LoVo (cell line): ENCODE measurements at places on chromosomes 1 and 21.

DNA sequence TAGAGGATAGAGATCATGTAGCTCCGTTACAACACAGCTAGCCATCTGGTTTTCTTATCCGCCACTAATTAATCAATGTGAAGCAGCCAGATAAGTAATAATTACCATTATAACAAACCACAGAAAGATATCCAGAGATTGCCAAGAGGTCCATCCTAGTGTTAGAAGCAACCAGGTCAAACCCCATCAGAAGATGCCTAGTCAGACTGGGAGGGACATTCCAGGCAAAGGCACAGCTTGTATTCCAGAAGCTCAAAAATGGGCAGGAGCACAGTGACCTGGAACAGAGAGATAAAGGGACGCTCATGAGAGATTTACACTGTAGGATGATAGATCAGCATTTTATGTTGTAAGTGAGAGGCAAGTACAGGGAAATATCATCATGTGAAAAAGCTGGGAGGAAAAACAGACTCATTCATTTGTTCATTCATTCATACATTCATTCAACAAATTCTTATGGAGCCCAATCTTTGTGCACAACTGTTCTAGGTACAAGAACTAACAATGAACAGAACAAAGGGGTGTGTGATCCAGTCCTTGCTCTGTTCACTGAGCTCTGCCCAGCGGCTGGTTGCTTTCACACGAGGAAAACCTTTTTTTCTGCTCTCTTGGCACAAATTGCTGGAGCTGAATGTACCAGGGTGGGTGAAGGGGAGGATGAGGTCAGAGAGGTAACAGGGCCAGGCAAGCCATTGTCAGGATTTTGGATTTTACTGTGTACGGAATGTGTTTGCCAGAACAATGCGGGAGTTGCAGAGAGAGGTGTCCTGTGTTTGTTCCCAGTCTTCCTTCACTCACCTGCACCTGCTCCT lies 240.8 kb upstream of the FGGY start:
- no peak for DNase-seq

- no peak for DNase-seq
Observed at GRCh38 chr1:202567738-202568137, 142.5 kb downstream of the SYT2 start.

DNA sequence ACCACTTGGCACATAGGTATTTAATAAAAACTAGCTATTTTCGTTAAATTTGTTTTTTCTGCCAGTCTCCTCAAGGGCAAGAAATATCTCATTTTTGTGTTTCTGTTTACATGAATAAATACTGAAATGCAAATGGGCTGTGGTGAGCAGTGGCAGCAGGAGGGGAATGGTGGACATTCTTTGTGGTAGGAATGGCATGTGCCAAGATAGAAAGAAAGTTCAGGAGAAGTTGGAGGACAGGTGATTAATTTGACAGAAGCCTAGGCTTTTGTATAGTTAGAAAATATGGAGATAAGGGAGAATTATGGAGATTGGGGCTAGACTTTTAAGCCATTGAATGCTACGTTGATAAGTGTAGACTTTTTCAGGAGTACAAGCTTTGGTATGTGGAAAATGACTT lies 8.6 kb downstream of the RAP1A start:
- DNase-seq = no peak

DNA sequence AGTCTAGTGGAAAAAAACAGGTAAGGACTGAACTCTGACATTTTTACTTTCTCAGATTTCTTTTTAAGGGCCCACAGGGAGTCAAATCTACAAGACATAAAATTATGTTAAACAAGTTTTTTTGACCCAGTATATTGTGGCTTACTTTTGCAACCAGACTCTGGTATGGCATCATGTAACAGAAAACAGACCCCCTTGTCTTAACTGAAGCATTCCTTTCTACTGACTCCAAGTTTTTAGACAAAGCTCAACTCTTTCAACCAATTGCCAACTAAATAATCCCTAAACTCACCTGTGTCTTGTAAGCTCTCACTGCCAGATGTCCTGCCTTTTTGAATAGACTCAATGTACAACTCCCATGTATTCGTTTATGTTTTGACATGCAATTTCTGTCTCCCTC lies 64.3 kb downstream of the FASLG start:
- no peak for DNase-seq

DNA sequence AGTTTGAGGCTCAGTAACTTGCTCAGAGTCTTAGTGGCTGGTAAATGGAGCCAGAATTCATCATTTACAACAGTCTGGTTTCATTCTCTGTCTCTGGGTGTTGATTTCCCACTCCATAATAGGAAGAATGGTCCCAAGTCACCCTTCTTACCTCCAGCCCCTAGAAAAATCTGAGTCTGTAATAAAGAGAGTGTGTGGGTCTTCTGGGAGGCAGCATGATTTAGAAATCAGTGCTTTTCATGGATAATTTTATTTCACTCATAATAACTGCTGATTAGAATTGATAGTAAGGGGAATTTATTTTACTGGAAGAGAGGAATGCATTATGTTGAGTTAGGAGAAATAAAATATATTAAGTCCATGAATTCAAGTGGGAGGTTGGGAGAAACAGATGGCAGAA lies 2.1 kb downstream of the PLA2G2D start:
- no peak for DNase-seq

GRCh38 chr1:39117899-39118450 lies 86.5 kb upstream of the MACF1 start:
- no peak for DNase-seq

- no peak for DNase-seq
Observed at GRCh38 chr1:85323770-85324169, 47.3 kb upstream of the BCL10 start.

DNA sequence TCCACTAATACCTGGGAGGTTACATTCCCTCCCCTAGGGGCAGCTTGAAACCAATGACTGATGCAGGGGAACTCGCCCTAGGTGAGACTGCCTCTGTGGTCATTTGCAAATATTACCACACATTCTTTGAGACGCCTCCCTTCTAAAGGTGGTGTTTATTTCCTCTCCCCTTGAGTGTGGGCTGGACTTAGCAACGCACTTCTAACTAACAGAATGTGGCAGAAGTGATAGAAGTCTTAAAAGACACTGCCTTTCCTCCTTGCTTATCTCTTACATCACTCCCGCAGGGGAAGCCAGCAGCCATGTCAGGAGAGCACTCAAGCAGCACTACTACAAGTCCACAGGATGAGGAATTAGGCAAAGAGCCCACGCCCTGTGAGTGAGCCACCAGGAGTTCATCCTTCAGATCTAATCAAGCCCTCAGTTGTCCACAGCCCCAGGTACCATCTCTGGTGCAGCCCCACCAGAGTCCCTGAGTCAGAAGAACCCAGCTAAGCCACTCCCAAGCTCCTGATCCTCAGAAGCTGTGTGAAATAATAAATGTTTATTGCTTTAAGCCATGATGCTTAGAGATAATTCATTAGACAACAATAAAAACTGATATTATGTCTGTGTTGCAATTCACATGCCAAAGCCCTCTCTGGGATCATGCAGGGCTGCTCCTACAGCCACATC lies 14.8 kb upstream of the MATN1 start:
- DNase-seq = no peak

- no peak for DNase-seq
Observed at GRCh38 chr1:224622831-224623230, 6.7 kb downstream of the CNIH3 start.

DNA sequence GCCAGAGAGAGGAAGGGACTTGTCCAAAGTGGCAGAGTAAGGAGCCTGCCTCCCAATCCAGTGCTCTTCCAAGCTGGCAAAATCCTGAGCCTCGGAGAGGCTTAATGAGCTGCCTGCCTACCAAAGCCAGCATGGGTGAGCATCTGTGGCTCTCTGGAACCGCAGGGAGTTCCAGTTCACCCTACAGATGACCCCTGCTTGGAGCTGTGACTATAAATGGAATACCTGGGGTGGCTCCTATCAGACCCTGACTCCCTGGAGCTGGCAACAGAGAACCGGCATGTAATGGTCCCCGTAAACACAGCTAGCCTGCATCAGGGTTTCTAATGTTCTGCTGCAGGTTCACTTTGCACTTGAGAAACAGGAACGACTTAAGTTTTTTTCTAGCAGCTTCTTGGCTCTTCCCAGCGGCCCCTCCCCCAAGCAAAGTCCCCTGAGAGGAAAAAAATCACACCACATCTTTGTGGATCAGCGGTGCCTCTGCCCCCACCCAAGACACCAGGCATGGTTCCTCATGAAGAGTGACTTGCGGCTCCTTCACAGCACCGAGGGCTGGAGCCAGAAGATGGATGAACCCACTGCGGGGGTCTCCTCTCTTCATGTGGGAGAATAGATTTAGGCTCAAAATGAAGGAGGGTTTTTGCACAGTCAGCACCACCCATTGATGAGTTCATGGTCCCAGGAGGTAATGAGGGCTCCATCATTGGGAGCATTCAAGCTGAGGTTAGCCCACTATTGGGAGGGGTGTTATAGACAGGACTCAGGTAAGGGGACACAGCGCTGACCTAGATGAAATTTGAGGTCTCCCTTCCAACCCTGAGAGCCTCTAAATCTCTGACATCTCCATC lies 79.0 kb downstream of the SYT2 start:
- no peak for DNase-seq
